ENCODE measurements at places on chromosomes 7 and 10.

GRCh38 chr7:148773334-148773733 is 74.6 kb downstream of the CUL1 start:
- DNase-seq = no peak

- no peak for DNase-seq
Measured at GRCh38 chr7:139889186-139889871, 60.3 kb downstream of the TBXAS1 start.

DNA sequence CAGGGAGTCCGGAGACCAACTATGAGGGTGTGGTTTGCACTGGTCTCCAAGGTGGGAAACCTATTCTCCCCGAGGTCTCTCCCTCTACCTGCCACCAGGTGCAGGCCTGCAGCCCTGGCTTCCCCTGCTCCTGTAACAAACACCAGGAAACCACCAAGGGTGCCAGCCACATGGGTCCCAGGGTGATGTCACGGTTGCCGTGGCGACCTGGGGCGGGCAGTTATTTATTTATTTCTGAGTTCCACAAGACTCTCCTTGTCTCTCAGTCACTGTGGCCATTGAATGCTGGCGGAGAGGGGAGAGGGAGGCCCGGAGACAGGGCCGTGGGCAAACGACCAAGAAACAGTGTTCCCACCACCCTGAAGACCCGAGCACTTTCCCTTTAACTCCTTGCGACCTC is 27.0 kb downstream of the MMD2 start:
- DNase-seq = peak; percentile 65

DNA sequence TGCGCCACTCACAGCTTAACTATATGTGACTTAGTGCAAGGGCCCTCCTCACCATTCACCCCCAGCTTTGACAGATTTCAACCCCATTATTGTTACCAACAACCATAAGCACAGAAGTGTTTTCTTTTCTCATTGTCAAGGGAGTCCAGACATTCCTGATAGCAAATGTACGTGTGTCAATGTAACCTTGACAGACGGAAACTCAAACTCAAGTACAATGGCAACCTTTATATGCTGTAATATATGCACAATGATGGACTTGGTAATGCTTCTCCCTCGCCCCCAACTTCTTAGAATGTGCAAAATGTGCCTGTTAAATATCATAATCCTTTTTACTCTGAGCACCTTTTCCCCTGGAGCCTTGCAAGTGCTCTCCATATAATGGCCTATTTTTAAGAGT is 34.7 kb downstream of the CYCS start:
- DNase-seq = no peak

- no peak for DNase-seq
Measured at GRCh38 chr7:45658716-45659495, 84.7 kb downstream of the ADCY1 start.
